Activated CD8-positive, alpha-beta memory T cell treated with anti-CD3 and anti-CD28 coated beads, Interleukin-2, amount 50 U/mL, for 4 hours (primary cell): ENCODE measurements at places on chromosomes 3 and 15.

- no peak for DNase-seq
Measured at GRCh38 chr3:192802957-192803899, 75.9 kb upstream of the FGF12 start.

- no peak for DNase-seq
Measured at GRCh38 chr3:160196511-160197104, 28.6 kb upstream of the C3orf80 start.

GRCh38 chr15:81222007-81222406, 25.3 kb downstream of the IL16 start:
- DNase-seq: no peak

DNA sequence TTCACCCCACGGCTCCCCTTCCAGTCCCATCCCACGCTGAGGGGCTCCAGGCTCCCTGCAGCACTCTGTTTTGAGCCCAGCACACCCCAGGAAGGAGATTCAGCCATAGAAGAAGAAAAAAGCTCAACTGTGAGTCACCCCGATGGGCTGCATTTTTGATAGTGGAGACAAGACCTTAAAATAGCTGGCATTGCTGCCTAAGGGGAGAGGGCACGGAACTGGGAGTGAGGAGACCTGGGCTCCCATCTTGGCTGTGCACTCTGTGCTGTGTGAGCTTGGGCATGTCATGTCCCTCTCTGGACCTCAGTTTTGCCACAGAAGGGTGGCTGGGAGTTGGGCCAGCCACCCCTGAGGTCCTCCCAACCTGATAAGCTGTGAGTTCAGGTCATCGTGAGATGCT, 57.2 kb upstream of the SMAD6 start:
- no peak for DNase-seq

- no peak for DNase-seq
Measured at GRCh38 chr3:122773944-122774509, 19.6 kb downstream of the HSPBAP1 start.

DNA sequence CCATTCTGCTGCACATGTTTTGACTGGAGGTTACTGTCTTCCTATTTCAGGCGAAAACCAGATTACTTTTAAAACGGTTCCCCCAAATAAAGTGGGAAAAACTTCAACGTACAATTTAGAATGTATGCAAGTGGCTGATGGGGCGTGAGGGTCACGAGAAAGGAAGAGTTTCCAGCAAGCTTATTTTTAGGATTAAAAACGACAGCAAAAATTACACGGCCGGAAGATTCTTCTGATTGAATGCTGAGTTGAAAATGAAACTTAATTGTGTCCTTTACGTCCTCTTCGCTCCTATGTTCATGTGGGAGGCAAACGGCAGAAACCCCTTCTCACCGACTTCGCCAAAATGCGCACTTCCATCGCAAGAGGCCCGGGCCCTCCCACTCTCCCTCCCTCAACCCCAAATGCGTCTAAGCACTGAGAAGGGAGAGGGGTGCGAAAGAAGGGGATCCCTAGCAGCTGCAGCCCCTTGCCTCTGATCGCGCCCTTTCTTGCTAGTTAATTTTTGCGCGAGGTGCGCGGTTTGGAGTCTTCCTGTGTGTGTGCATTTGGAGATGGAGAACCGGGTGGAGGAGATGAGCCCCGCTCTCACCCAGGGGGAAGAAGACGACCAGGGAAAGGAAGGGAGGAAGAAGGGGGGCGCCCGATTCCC, 656 bp downstream of the CD47 start:
- DNase-seq: peak; percentile 54
